ENCODE measurements at places on chromosomes 13 and 19.

DNA sequence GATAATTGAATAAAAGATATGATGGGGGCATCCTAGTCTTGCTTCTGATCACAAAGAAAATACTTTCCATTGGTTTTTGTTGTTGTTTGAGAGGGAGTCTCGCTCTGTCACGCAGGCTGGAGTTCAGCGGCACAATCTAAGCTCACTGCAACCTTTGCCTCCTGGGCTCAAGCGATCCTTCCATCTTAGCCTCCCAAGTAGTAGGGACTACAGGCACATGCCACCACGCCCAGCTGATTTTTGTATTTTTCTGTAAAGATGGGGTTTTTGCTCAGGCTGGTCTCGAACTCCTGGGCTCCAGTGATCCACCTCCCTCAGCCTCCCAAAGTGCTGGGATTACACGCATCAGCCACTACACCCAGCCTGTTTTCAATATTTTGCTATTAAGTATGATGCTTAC is 17.1 kb upstream of the PSMC4 start:
- DNase-seq = no peak

- no peak for DNase-seq
Observed at GRCh38 chr19:30322641-30323320, 49.4 kb upstream of the ZNF536 start.

GRCh38 chr13:108769213-108770070 is 140.0 kb downstream of the MYO16 start:
- DNase-seq = peak; percentile 2

- DNase-seq = no peak
Observed at GRCh38 chr19:39515551-39516191, 732 bp downstream of the SELENOV start.

DNA sequence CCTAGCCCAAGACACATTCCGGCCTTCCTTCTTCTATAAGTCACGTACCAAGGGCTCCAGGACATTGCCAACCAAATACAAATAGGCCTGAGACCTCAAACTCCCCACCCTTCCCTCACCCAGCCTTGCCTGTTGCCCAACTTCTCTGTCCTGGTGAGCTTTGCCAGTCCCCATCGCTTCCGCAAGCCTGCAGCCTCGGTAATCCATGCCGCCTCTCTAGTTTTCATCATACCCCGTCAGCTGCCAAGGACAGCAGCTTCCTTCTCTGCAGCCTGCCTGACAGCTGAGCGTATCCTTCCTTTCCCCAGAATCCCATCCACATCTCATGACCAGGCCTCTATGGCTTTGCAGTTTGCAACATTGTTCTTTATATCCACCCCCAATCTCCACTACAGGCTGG is 36.6 kb upstream of the POMP start:
- no peak for DNase-seq

DNA sequence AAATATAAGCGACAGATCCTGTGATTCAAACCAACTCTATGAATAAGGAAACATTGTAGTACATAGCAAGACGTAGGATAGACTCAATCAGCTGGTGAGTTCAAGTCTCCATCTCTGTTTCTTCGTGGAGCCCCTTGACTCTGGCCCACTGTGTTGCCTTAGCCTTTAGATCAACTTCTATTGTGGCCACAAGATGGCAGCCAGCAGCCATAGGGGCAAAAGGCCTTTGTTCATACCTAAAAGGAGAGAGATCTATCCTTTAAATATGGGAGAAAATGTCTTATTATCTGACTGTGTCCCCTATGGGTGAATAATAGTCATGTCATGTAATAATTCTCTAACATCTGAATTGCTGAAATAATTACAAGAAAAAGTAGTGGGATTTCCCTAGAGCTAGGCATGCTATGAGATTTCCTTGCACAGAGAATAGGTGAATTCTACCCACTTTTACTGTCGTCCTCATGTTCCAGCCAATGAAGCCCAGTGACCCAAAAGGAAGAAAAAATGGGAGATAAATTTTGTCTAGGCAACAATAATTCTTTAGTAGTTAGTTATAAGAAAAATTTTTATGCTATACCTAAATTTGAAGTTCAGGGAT is 129.4 kb downstream of the PCDH20 start:
- no peak for DNase-seq

GRCh38 chr13:49791711-49792549 is 552 bp downstream of the KPNA3 start:
- peak; percentile 39 for DNase-seq

- no peak for DNase-seq
Observed at GRCh38 chr13:104871456-104871855, 1664.0 kb downstream of the EFNB2 start.

DNA sequence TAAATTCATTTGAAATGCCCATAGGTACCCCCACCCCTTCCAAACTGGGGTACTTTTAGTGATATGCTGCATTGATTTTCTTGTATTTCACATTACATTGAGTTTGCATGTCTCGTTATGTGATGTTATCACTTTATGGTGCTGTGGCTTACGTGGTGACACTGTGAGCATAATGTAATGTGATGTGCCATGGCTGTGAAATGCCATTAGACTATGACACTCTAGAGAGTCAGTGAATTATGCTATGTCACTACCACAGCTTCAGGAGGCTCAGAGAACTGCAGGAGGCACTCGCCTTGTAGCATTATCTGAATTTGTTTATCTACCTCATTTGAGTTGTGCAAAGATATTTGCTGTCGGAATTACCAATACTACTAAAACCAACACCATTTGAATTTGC is 590.1 kb upstream of the SLC10A2 start:
- no peak for DNase-seq

DNA sequence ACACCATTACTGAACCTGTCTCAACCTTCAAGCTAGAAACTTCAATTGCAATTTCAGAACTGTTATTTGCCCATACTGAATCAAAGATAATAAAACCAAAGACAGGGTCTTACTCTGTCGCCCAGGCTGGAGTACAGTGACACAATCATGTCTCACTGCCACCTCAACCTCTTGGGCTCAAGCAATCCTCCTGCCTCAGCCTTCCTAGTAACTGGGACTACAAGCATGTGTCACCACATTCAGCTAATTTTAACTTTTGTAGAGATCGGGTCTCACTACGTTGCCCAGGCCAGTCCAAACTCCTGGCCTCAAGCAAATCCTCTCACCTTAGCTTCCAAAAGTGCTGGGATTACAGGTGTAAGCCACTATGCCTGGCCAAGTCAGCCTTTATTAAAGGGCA is 143.4 kb downstream of the DIAPH3 start:
- DNase-seq = no peak

DNA sequence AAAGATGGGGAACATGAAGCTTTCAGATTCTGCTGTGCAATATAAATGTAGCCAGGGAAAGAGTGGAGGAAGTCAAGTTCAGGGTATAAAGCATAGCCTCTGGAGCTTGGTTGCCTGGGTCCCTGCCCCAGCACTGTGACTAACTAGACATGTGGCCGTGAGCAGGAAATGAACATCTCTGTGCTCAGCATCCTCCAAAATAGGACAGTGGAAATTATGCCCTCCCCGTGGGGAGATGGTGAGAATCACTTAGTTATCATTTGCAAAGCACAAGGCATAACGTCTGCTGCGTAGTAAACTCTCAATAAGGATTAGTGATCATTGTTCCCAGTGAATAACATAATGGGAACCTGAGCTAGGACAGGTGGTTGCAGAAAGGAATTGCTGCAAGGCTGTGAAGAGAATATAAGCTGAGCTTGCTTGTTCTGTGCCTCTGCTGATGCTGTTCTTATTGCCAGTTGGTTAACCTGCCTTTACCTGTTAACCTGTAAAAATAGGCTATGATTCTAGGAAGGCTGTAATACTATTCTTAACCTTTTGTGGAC is 441.0 kb downstream of the COG6 start:
- DNase-seq = no peak

GRCh38 chr13:99383511-99383921 is 76.3 kb upstream of the GPR183 start:
- no peak for DNase-seq

DNA sequence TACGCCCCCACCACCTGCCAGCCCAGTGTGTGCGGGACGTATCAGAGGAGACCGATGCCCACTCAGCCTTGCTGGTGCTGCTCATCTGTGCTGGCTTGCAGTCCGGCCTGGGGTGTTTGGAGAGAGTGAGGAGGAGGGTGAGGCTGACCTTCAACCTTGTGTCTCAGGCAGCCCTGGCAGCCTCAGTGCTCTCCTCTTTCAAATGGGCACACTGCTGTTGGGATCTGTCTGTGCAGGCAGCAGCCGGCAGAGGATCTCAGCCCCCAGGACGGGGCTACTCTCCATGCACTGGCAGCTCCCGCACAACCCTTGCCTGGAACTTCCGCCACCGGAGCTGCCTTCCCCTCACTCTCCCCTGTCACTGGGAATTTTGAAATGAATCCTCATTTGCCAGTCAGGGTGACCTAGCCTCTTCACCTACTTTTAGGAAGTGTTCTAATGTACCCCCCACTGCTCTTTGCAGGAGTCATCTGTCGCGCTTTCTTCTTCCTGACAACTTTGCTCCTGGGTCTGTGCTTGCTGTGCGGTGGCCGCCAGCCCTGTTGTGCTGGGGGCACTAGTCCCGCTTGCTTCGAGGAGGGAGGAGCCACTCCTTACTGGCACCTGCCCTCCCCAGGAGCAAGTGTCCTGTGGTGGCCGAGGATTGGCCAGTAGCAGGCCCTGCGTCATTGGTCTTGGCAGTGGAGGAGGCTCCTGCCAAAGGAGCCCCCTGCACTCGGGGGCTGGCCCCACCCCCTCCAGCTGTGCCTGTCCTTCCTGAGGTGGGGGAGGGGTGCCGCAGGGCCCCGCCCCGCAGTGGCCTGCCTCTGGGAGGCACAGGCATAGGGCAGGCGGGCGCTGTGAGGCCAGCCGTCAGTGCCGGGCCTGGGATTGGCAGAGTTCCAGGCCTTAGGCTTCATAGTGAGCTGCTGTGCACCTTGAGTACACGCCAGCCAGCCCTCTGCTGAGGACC is 53.4 kb downstream of the TSSK6 start:
- peak; percentile 65 for DNase-seq

DNA sequence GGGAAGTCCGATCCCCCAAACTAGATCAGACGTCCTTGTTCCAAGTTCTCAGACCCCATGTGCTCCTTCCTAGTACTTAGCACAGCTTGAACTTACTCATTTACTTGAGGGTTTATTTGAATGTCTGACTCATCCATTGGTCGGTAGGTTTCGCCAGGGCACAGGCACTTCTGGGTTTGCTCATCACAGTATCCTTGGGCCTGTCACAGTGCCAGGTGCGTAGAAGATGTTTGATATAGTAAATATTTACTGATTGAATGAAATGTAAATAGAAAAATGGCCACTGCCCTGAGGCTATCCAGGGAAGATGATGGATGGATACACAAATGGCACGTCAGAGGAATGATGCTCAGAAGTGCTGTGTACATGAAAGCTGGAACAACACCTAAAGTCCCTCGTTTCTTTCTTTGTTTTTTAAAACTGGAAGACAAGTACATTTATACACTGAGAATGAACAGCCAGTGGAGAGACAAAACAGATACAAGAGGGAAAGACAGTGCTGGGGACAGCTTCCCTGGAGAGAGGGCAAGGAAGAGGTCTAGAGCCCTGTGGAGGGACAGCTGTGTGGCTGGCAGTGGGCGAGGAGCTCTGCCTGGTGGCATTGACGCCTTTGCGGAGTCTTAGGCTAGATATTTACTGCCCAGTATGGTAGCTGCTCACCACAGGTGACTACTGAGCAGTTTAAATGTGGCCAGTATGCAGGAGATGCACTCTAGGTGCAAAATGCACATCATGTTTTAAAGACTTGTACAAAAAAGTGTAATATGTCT is 31.2 kb upstream of the KL start:
- peak; percentile 13 for DNase-seq

- no peak for DNase-seq
Observed at GRCh38 chr13:59178344-59178743, 985.4 kb downstream of the DIAPH3 start.

DNA sequence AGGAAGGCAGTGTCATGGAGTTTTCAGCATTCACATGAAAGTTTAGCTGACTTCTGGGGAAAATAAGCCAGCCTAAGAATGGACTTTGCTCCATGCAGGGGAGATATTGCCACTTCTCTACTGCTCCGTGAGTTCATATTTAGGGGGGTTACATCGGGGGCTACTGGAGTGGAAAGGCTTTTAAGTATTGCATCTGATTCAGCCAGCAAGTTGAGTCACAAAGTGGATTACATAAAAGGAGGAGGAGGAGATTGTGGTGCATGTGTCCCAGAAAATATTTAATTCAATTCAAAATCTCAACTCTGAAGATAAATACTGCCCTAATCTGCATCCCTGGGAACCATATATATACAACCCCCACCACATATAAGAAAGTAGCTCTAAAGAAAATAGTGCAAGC is 617.2 kb downstream of the DCT start:
- peak; percentile 21 for DNase-seq

- DNase-seq = no peak
Observed at GRCh38 chr19:912181-913079, 589 bp downstream of the R3HDM4 start.

GRCh38 chr13:110329798-110330461 is 22.8 kb downstream of the COL4A2 start:
- DNase-seq = peak; percentile 81

- DNase-seq = no peak
Observed at GRCh38 chr19:11612816-11613511, 15.7 kb downstream of the ZNF627 start.

DNA sequence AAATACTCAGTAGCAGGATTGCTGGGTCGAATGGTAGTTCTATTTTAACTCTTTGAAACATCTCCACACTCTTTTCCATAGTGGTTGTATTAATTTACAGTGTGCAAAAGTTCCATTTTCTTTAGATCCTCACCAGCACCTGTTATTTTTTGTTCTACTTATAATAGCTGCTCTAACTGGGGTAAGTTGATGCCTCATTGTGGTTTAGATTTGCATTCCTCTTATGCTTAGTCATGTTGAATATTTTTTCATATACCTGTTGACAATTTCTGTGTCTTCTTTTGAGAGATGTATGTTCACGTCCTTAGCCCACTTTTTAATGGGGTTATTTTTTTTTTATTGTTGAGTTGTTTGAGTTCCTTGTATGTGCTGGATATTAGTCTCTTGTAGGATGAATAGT is 144.6 kb downstream of the NBEA start:
- no peak for DNase-seq

GRCh38 chr13:101412076-101412475 is 4.2 kb downstream of the NALCN start:
- no peak for DNase-seq

GRCh38 chr13:110126391-110126961 is 180.5 kb downstream of the COL4A1 start:
- DNase-seq = peak; percentile 95

DNA sequence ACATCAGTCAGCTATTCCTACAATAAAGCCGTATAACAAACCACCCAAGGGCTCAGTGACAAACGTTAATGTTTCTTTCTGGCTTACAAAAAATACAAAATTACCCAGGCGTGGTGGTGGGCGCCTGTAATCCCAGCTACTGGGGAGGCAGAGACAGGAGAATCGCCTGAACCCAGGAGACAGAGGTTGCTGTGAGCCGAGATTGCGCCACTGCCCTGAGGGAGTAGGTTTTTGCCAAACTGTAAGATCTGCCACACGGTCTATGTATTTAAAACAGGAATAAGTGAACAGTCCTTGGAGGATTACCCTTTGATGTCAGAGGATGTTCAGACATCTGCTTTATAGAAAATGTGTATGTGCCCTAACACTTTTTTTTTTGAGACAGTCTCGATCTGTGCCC is 105.8 kb downstream of the DPF1 start:
- DNase-seq = no peak
